Cardiac muscle cell (in vitro differentiated cells and primary cell): ENCODE measurements at places on chromosomes 11 and 22.

GRCh38 chr22:45781966-45782365, 110.3 kb downstream of the ATXN10 start:
- peaks cover 14% of the 10 kb centered on the region for H3K4me1 ChIP-seq
- no peak overlapping the region for H3K4me3 ChIP-seq
- DNase-seq, result no peak
- H3K27me3 ChIP-seq, result no peaks in the 10 kb centered on the region
- no peak overlapping the region for H3K27ac ChIP-seq
- H3K36me3 ChIP-seq, result no peaks in the 10 kb centered on the region

DNA sequence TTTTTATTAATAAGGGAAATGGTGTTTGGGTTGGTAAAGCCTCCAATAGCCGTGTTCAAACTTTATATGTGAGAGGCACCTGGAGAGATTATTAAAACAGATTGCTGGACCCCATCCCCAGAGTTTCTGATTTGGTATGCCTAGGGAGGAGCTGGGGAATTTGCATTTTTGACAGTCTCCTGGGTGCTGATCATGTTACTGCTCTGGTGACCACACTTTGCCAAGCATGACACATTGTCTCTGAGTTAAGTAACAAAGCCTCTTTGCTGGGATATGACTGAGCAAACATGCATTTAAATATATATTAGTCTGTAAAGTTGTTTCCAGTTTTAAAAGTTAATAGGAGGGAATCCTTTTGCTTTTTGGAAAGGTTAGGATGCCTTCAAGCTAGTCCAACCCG, 140.4 kb downstream of the NAV2 start:
- no peak overlapping the region for H3K4me3 ChIP-seq
- H3K27me3 ChIP-seq, result no peaks in the 10 kb centered on the region
- DNase-seq, result no peak
- H3K27ac ChIP-seq, result no peak overlapping the region
- peaks cover 20% of the 10 kb centered on the region for H3K4me1 ChIP-seq
- no peaks in the 10 kb centered on the region for H3K36me3 ChIP-seq

DNA sequence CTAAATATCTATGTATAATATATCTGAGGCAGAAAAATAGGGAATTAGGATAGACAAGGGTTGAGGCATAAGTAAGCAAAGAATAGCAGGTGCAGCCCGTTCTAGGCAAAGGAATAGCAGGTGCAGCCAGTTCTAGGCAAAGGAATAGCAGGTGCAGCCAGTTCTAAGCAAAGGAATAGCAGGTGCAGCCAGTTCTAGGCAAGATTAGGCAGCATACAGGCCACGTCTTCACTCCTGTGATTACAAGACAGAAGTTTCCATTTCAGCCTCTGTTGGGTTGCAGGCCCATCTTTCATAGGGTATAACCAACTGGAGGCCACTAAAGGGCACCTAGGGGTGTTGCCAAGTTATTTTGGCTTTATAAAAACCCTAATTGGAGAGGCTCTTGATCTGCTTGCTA, 28.8 kb upstream of the CHORDC1 start:
- H3K27me3 ChIP-seq, result no peaks in the 10 kb centered on the region
- no peak overlapping the region for H3K4me3 ChIP-seq
- DNase-seq, result no peak
- no peaks in the 10 kb centered on the region for H3K4me1 ChIP-seq
- no peaks in the 10 kb centered on the region for H3K36me3 ChIP-seq
- H3K27ac ChIP-seq, result no peak overlapping the region

DNA sequence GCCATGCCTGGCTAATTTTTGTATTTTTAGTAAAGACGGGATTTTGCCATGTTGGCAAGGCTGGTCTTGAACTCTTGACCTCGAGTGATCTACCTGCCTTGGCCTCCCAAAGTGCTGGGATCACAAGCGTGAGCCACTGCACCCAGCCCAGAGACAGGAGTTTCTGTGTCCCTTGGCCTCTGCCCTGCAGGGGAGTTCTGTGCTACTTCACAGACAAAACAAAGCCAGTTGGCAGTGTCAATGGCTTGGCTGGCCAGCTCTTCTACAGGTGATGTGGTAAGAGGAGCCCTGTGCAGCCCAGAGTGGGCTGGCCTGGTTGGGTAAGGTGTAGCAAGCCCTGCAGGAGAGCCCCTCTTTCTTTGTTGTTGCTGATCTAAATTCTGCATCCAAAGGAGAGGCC, 60.5 kb upstream of the SHISAL1 start:
- H3K27ac ChIP-seq, result no peak overlapping the region
- no peak overlapping the region for H3K4me3 ChIP-seq
- H3K36me3 ChIP-seq, result no peaks in the 10 kb centered on the region
- DNase-seq, result no peak
- H3K4me1 ChIP-seq, result no peaks in the 10 kb centered on the region

DNA sequence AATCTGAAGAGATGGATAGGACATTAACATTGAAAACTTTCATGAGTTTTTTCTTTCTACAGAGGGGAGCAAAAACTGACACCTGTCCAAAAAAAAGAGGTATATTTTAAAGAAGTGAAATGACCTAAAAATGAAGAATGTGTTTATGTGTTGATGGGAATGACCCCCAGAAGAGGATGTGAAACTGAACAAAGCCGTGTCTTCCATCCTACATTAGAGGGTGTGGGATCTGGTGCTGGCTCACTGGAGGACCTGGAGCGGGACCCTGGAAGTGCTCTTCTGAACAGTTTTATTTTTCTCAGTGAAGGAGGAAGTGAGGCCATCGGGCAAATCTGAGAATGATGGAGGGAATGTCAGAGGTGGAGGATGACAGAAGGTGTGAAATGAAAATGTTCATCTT, 470.1 kb downstream of the NTM start:
- H3K36me3 ChIP-seq, result no peaks in the 10 kb centered on the region
- peaks cover 5% of the 10 kb centered on the region for H3K27me3 ChIP-seq
- H3K4me3 ChIP-seq, result no peak overlapping the region
- H3K27ac ChIP-seq, result no peak overlapping the region
- H3K4me1 ChIP-seq, result no peaks in the 10 kb centered on the region

DNA sequence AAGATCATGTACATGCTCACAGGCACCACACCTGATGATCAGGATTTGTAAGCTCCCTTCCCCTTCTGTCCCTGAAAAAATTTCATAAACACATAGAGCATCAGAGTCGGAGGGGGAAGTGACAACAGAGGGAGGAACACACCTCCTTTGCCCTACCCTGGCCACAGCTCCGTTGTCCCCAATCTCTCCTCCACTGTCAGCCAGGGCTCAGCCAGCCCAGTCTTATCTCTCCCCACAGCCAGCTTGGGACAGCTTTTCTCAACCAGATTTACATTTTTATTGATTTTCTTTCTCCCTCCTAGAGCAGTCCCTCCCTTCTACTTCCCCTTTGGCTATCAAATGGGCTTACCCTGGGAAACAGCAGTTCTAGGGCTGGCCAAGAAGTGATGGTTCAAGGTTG, 32.1 kb upstream of the TPBGL start:
- H3K4me3 ChIP-seq, result no peak overlapping the region
- DNase-seq, result no peak
- no peaks in the 10 kb centered on the region for H3K4me1 ChIP-seq
- no peak overlapping the region for H3K27ac ChIP-seq

- DNase-seq, result no peak
- no peaks in the 10 kb centered on the region for H3K4me1 ChIP-seq
- H3K27ac ChIP-seq, result no peak overlapping the region
- no peaks in the 10 kb centered on the region for H3K36me3 ChIP-seq
- peaks cover 13% of the 10 kb centered on the region for H3K27me3 ChIP-seq
Observed at GRCh38 chr11:22828373-22828772, 1.2 kb downstream of the SVIP start.

DNA sequence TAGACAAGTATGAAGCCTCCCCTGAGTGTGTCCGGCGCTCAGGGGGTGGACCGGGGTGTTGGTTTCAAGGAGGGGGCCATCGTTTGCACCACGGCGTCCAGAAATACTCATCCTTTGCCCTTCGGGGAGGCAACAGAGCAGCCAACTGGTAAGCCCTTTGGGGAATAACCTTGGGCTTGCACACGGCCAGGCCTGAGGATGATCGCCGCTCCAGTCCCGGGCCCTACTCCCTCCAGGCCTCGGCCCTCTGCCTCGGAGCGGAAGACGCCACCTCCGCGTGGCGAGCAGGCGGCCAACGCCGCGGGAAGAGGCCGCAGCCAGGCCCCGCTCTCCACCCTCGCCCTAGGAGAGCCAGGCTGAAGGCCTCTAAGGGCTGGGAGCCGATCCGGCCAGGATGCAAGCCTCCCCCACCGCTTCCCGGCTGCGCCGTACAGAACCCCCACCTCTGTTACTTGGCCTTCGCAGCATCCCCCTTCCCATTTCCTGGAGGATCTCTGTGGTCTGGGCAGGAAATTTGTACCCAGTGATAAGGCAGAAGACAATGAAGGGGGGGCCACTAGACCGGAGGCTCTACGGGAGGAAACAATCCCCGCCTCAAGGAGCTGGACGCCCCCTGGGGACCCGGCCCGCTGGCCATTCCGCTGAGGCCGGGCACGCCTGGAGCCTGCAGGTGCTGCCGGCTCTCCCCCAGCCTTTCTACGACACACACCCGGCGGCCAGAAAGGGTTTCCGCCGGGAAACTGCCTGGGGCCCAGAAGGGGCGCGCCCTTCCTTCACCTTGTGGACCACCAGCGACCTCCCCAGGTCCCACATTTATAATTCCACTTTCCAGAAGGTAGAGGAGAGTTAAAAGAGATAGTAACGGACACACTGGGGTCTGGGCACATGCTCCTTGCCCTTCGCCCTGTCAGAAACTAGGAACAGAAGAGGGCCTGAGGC, 2.6 kb downstream of the ESAM start:
- H3K27me3 ChIP-seq, result peaks cover 84% of the 10 kb centered on the region
- H3K27ac ChIP-seq, result no peak overlapping the region
- H3K4me3 ChIP-seq, result no peak overlapping the region
- peak; percentile 68 for DNase-seq

DNA sequence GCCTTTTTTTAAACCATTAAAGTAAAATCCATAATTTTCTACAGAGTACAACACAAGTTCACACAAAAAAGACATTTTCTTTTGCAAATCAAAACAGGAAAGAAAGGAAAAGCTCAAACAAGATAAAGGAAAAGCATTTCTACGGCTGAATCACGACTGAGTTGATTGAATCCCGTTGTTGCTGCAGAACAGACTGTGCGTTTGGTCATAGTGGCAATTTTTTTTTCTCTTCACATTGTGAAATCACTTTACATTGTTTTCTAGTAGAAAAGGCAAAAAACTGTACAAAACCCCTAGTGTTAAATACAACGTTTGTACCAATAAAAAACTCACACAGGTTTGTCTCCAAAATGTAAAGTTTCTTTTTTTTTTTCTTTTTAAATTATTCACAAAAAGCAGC, 17.3 kb upstream of the RAPSN start:
- peaks cover 4% of the 10 kb centered on the region for H3K4me1 ChIP-seq
- H3K4me3 ChIP-seq, result no peak overlapping the region
- no peaks in the 10 kb centered on the region for H3K27me3 ChIP-seq
- peaks cover 17% of the 10 kb centered on the region for H3K36me3 ChIP-seq
- no peak overlapping the region for H3K27ac ChIP-seq
- peak; percentile 85 for DNase-seq

- H3K4me3 ChIP-seq, result no peak overlapping the region
- no peak overlapping the region for H3K27ac ChIP-seq
- no peaks in the 10 kb centered on the region for H3K4me1 ChIP-seq
- H3K27me3 ChIP-seq, result no peaks in the 10 kb centered on the region
- DNase-seq, result no peak
- no peaks in the 10 kb centered on the region for H3K36me3 ChIP-seq
Observed at GRCh38 chr11:125226706-125227105, 62.2 kb downstream of the PKNOX2 start.

- DNase-seq, result no peak
- no peaks in the 10 kb centered on the region for H3K36me3 ChIP-seq
- H3K4me1 ChIP-seq, result no peaks in the 10 kb centered on the region
- H3K27me3 ChIP-seq, result no peaks in the 10 kb centered on the region
Observed at GRCh38 chr11:13104619-13105236, 95.6 kb downstream of the RASSF10 start.

DNA sequence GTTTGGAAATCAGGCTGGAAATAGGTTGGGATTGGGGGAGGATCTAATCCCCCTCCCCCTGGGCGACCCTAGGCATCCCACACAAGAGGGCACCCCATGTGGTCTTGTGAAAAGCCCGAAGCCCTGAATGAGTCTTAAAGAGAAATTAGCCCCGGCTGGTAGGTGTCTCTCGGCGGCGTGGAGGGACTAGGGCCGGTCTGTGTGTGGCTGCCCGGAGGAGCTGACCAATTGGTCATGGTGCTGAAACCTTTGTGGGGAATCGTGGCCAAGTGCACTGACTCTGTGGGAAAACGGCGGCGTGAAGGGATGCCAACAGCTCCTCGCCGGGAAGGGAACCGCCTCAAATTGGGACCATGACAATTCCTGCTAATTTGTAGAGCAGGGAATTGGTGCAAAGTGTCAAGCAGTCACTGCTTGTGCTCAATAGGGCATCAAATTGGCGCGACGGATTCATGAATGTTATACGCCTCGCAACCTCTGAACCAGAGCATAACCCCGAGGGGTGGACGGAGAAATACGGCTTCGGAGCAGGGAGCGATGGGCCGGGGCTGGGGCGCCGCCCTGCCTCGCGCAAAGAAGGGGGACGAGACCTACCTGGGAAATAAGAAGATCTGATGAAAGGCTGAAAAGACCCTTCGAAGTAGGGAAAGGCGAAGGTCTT, 1.5 kb downstream of the DBX1 start:
- H3K27ac ChIP-seq, result no peak overlapping the region
- H3K36me3 ChIP-seq, result no peaks in the 10 kb centered on the region

DNA sequence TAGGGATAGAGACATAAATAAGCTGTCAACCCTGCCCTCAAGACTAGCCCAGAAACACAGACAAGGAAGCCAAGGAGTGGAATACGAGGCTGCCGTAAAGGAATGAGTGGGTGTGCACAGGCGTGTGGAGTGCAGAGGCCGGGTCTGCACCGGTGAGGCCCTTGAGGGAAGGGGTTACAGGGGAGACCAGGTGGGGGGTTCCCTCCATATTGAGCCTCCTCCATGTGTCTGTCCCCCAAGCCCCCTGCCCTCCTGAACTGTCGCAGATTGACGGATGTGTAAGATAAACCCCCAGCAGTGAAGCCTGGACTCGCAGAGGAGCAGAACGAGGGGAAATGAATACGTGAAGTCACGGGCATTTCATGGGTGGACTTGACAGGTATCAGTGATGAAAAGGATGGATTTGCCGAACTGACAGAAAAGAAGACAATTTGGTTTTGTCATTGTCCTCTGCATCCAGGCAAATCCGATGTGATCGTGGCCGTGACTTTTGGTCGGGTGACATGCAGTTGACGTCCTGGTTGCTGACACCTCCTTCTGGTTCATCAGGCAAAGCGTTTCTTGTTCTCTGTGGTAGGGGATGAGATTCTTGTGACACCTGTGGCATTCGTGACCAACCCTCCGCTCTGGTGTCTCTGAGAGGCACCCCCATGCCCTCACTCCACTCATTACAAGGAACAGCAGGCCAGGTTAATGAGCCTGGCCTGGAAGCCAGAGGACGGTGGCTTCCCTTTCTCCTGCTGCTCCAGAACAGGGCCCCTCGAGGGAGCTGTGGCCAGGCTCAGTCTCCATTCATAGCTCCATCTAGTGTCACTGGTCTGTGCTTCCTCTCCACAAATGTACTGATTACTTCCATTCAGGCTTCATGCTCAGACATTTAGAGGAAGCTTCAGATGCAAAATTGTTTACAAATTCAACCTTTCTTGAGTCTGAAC, 223.1 kb upstream of the B3GAT1 start:
- no peak overlapping the region for H3K27ac ChIP-seq
- H3K27me3 ChIP-seq, result no peaks in the 10 kb centered on the region
- no peaks in the 10 kb centered on the region for H3K36me3 ChIP-seq
- no peak overlapping the region for H3K4me3 ChIP-seq
- no peak for DNase-seq

GRCh38 chr11:69238573-69239351, 55.2 kb upstream of the MYEOV start:
- H3K27me3 ChIP-seq, result peaks cover 3% of the 10 kb centered on the region
- no peak overlapping the region for H3K27ac ChIP-seq
- no peaks in the 10 kb centered on the region for H3K36me3 ChIP-seq
- no peak for DNase-seq
- H3K4me3 ChIP-seq, result no peak overlapping the region
